Epithelial cell of esophagus (primary cell): ENCODE measurements at places on chromosomes 2 and 18.

DNA sequence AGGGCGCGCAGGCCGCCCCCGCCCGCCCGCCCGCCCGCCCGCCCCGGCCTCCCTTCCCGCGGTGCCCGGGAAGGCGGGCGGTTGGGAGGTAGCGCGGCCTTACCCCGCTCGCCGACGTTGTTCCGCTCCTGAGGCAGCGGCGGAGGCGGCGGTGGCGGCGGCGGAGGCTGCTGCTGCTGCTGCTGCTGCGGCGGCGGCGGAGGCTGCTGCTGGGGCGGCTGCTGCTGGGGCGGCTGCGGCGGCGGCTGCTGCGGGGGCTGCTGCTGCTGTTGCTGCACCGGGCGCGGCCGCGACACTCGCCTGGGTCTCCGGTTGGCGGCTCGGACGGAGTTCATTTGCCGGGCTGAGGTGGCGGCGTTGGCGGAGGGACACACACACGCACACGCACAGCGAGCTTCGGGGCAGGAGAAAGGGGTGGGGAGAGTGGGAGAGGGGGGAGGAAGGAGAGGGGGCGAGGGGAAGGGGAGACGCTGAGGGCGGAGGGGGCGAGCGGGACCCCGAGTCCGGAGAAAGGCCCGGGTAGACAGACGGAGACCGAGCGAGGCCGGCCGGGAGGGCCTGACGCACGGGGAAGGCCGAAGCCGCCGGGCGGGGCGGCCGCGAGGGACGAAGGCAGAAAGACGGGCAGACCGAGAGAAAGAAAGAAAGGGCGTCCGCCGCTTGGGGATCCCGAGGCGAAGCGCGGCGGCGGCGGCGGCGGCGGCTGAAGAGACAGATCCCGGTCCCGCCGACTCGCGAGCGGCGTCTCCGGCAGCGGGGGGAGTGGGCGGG is 727 bp downstream of the FBXO11 start:
- DNase-seq = peak; percentile 67

DNA sequence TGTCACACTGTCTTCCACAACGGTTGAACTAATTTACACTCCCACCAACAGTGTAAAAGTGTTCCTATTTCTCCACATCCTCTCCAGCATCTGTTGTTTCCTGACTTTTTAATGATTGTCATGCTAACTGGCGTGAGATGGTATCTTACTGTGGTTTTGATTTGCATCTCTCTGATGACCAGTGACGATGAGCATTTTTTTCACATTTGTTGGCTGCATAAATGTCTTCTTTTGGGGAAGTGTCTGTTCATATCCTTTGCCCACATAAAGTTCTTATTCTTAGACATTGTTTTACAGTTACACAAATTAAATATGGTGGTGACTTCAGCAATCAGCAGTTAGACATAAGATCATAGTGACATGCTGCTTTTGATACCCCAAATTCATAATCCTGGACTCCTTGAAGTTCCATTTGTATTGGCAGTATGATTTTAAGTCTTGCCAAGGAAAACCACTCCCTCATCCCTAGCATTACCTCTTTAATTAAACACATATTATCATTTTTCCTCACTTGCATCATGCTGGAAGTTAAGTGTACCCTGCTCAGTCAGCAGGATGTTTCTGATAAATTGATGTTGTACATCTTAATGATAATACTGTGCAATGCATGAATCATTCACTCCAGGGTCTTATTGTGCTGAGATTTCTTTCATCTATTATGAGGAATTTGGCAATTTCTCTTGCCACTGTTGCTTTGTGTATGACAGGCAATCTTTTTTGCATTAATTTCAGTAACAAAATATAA is 67.6 kb upstream of the STAT1 start:
- DNase-seq = no peak

- no peak for DNase-seq
Measured at GRCh38 chr2:241539616-241540374, 18.8 kb upstream of the BOK start.

- DNase-seq = no peak
Measured at GRCh38 chr2:210792000-210792399, 235.6 kb downstream of the CPS1 start.

DNA sequence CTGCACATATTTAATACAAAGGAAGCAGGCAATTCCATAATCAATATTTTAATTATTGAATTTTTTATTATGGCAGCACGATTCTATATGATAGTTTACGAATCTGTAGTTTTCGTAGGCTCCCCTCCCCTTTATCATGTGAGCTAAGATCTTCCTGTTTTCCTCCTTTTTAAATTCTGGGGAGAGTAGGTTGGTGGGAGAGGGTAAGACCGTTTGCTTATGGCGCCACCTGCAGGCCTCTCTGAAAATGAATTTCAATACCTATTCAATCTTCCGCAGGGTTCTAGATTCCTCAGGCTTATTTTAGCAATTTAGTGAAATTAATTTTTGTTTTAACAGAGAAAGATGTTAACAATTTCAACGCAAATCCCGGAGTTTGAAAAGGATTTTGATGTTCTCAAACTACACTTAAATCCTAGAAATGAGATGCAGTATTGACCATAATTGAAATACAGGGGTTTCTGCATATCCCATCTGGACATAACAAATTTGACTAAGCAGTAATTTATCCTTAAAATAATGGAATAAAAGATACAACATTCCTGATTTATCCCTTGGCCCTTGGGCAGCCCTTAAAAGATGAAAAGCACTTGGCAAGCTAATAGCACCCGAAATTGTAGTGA is 12.8 kb upstream of the GBX2 start:
- DNase-seq = peak; percentile 65

DNA sequence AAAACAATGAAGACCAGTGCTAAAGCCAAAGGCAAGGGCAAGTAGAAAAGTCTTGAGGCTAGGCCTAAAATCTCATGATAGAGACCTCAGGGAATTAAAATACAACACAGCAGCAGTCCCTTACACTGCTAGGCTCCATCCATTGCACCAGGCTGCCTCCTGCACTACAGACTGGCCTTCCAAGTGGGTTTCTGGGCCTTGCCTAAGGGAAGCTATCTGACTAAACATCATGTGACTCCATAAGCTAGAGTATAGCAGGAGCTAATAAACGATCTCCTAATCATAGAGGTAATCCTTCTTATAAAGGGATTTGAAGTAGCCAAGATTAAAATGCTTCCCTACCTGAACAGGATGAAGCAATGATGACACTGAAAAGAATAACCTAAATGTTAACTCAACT is 77.6 kb upstream of the NFU1 start:
- no peak for DNase-seq

DNA sequence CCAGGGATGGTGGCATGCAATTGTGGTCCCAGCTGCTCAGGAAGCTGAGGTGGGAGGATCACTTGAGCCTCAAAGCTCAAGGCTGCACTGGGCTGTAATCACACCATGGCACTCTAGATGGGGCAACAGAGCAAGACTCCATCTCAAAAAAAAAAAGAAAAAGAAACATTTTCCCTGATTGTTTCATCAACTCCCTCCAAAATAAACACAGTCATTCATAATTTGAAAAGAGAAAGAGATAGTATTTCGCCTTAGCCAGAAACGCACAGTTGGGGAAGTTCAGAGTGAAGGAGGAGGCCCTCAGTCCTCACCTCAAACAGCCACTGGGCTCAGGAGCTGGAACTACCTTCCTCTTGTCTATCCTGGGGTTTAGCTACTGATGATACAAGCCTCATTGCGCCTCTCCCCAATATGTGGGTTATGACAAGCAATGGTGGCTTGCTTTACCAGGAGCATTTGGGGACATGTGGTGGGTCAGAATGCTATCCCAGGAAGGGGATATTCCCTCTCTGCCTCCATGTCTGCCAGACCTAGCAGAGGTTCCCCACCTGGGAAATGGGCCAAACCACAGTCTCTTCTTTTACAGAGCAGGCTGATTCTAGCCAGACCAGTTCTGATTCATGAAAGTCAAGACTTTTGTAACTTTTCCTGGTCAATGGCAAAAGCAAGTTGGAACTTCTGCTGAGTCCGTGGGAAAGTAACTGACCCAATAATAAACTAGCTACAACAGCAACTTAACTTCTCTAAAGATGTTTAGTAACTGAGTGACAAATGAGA is 22.2 kb upstream of the TMEM87B start:
- peak; percentile 92 for DNase-seq

DNA sequence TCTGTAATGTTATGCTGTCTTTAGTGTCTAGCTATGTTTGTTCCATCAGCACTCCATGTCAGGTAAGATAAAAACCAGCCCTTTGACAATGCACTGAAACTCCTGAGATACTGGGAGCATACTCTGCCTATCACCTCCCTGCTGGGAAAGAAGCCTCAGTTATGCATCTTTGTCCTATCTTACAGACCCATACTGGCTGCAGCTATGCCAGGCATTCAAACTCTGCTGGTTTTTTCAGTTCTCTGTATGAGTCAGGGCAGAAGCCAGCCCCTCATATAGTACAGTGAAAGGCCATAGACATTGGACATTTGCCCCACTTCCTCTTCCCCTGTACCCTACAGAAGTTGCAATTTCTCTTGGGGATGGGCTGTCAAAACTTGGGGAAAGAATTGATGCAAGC is 181.1 kb upstream of the RGPD4 start:
- DNase-seq = no peak

GRCh38 chr2:126659562-126660467 is 3.9 kb downstream of the GYPC start:
- DNase-seq = no peak

DNA sequence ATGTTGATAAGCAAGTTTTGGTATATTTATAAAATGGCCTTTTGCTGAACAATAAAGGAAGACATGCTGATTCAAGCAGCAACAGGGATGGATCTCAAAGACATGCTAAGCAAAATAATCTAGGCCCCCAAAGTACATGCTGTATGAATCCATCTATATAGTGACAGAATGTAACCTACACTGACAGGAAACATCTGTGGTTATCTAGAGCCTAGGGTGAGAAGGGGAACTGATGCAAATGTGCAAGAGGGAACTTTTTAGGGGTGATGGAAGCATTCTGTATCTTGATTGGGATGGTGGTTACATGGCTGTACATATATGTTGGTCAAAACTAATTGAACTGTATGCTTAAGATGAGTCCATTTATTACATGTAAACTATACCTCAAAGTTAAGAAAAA is 24.2 kb downstream of the CNRIP1 start:
- DNase-seq = no peak

DNA sequence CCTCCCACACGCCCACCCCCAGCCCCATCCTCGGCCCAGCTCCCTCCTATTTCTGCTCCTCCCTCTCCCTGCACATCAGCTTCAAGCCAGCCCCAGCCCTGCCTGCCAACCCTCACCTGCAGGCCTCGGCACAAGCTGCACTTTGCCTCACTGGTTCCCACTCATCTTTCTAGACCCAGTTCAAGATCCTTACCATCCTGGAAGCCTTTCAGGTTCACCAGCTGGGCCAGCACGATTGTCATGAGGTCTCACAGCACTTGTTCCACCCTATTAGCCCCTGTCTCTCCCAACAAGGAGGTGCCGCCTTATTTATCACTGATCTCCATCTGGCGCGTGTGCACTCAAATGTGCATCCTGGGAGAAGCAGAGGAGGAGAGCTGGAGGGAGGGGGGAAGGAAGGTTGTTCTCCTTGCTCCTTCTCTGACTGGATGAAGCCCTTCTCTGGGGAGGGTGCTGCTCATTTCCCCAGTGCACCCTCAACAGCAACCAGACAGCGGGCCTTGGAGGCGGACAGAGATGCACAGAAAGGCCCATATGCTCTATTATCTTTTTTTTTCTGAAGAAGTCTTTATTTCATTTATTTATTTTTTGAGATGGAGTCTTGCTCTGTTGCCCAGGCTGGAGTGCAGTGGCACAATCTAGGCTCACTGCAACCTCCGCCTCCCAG is 15.5 kb upstream of the BIN1 start:
- no peak for DNase-seq

DNA sequence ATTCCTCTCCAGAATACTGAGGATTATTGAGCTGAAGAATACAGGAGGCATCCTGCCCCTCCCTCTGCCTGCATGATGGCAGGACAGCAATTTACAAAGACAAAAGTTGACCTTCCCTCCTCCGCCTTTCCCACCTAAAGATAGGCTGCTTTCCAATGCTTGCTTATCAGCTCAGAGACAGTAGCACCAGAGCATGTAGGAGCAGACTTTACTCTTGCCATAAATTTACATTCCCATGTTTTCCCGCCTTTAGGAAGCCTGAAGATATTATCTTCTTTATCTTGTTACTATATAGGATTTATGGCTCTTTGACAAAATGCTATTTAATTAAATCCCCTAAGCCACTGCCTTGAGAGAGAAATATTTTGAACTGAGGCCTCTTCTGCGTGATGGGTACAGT is 135.6 kb upstream of the HNMT start:
- no peak for DNase-seq

DNA sequence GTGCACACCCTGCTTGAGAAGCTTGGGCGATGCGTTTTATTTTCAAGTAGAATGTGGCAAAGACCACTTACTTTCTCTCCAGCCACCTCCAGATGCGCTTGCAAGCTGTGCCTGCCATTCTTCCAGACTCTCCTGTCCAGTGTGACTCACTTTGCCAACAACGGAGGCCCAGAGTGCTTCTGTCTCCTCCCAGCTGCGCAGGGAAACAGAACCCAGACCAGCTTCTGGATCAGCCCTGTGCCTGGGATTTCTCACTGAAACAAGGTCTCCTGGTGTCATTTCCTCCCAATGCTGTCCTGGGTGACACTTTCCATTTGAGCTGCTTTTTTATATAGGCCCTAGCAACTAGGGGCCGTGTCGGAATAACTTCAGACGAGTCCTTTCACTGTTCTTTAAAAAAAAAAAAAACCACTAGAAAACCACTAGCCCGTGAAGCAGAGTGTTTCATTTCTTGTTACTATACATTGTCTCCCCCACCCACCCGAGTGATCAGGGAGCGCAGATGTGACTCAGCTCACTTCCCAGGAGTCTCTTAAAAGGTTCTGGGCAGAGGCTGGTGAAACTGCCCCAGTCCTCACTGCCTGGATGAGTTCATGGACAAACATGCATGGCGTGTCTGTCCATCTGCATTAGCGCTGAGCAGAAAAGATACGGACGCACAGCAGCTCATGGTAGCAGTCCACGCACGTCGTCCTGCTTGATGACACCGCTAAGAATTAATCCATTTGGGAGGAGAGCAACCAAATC is 25.3 kb upstream of the RPL31 start:
- peak; percentile 9 for DNase-seq

GRCh38 chr2:53575721-53576124 is 191.9 kb upstream of the CHAC2 start:
- no peak for DNase-seq

DNA sequence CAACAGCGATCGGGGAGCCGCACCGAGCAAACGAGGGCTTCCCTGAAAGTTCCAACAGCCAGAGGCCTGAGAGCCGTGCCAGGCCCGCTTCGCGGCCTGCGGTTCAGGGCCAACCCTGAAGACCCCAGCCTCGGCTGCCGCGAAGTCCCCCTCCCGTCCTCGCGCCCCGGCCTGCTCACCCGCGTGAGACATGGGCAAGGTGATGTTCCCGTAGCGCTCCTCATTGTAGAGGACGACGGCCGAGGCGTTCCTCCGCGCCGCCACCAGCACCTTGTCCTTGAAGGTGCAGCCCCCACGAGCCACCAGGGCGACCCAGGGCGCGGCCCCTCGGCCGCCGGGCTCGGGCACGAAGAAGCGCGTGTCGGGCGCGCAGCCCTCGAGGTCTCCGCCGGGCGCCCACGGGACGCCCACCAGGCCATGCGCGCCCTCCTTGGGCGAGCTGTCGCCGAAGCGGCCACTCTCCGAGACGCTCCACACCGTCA is 510 bp downstream of the RNF149 start:
- no peak for DNase-seq

GRCh38 chr2:141021109-141021508 is 1109.7 kb downstream of the LRP1B start:
- peak; percentile 86 for DNase-seq
